ENCODE measurements at places on chromosomes 1 and 21.
A peak's percentile ranks its signal among the peaks of the same experiment; 100 is the strongest.

- DNase-seq, result no peak
Observed at GRCh38 chr1:33268457-33268856, 12.2 kb downstream of the ZNF362 start.

- DNase-seq, result no peak
Observed at GRCh38 chr1:86508583-86508969, 38.3 kb upstream of the CLCA4 start.

DNA sequence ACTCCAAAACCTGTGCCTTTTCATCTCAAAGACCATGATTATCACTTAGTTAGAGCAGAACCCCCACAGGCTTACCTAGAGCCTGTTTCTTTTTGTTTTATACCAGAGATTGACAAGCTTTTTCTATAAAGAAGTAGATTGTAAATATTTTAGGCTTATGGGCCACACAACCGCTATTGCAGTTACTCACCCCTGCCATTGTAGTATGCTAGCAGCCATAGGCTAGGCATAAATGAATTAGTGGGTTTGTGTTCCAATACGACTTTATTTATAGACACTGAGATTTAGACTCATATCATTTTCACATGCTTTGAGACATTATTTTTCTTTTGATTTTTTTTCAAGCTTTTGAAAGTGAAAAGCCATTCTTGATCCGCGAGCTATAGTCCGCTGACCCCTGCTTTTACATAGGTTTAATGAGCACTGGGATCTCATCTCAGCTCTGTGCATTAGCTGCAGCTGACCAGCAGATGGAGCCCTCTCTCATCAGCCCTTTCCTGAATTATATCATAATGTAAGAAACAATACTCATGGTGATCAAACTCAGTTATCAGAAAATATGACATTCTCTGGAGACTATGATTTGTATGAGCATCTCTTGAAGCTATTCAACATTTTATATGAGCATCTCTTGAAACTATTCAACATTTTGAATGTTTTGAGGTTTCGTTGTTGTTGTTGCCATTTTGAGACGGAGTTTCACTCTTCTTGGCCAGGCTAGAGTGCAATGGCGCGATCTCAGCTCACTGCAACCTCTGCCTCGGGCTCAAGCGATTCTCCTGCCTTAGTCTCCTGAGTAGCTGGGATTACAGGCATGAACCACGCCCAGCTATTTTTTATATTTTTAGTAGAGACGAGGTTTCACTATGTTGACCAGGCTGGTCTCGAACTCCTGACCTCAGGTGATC lies 111.9 kb upstream of the L1TD1 start:
- DNase-seq, result no peak

- DNase-seq, result no peak
Observed at GRCh38 chr1:55654171-55654570, 439.0 kb upstream of the USP24 start.

GRCh38 chr21:25421321-25422028 lies 185.8 kb downstream of the MRPL39 start:
- DNase-seq, result peak; percentile 6

GRCh38 chr1:218394416-218394815 lies 49.3 kb downstream of the TGFB2 start:
- DNase-seq, result no peak

DNA sequence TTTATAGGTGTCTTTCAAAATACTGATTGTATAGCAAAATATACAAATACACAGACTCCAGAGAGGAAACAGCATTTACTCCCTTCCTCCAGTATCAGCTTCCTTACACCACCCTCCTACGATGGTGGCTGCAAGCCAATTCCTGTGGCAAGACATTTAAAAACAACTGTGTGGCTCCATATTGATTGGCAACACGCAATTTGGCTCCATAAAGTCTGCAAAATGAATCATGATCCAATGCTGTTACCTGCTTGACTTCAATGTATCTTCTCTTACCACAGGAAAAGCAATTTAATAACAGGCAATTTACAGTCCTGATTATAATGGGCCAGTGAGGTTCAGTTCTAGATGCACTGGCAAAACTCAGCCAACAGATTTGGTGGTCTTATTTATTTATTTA lies 19.7 kb upstream of the ATP6V1G3 start:
- DNase-seq, result no peak

- DNase-seq, result no peak
Observed at GRCh38 chr1:231317306-231318014, 20.2 kb downstream of the EXOC8 start.

GRCh38 chr1:242065813-242066212 lies 66.9 kb upstream of the MAP1LC3C start:
- DNase-seq, result no peak

DNA sequence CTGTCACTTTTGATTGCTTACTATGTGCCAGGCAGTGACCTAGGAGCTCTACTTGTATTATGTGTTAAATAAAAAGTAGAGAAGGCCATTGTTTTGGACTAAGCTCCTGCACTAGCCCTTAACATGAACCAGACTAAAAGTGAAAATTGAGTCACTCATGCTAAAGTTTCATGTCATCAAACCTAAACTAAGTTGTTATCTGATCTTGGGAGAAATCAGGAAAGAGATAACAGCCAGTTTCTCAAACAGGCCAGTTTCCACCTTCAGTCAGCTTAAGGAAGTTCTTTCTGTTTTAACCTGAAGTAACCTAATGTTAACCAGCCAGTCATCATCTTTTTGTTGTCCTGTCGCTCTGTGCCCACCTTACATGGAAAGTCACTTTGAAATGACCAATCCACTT lies 102.1 kb upstream of the MARK1 start:
- no peak for DNase-seq

- DNase-seq, result no peak
Observed at GRCh38 chr1:207109004-207109403, 5.0 kb downstream of the C4BPA start.

GRCh38 chr1:77484926-77485325 lies 197.5 kb downstream of the ZZZ3 start:
- no peak for DNase-seq

GRCh38 chr1:207897188-207897587 lies 13.7 kb downstream of the CD34 start:
- no peak for DNase-seq

- DNase-seq, result no peak
Observed at GRCh38 chr1:226672339-226672762, 66.7 kb downstream of the ITPKB start.

DNA sequence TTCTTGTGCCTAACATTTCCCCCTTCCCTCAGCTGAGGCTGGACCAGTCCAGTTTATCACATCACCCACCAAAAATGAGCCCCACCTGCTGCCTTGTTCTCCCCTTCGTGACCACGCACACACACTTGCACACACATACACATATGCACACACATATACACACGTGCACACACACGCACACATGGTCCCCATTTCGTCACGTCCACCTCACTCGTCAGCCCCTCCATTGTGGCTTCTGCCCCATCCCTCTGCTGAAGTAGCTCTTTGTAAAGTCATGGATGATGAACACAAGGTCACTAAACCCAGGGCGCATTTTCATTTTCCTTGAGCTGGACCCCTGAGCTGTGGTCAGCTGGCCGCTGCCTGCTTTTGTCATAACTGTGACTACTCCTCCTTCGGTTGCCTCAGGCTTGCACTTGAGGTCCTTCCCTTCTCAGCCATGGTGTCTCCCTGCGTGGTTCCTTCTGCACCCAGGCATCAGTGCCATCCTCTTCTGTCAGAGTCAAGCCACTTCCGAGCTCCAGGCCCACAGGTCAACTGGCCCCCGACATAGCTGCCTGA lies 93.8 kb downstream of the SYT2 start:
- DNase-seq, result peak; percentile 49

- DNase-seq, result no peak
Observed at GRCh38 chr1:210292231-210292871, 36.4 kb upstream of the HHAT start.

GRCh38 chr1:237041795-237042525 lies at the start of gene RYR2:
Gene RYR2 (plus strand): TSS chr1:237042184. CDS start chr1:237042522, 338 bp downstream.
- DNase-seq, result no peak

DNA sequence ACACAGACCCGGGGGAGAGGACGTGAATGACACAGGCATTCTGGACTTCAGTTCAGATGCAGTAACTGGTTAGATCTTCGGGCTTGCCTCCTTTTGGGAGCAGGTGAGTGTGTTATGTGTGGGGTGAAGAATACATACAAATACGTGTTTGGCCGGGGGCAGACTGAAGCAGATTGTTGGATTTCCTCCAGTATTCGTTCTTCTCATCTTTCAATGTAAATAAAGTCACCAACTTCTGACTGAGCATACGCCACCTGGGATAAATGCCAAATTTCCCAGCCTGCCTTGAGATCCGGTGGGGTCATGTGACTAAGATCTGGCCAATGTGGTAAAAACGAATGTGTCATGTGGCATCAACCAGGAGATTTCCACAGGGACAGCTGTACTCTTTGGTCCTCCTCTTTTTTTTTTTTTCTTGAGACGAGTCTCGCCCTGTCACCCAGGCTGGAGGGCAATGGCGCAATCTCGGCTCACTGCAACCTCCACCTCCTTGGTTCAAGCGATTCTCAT lies 189.8 kb downstream of the RGS7 start:
- DNase-seq, result no peak

DNA sequence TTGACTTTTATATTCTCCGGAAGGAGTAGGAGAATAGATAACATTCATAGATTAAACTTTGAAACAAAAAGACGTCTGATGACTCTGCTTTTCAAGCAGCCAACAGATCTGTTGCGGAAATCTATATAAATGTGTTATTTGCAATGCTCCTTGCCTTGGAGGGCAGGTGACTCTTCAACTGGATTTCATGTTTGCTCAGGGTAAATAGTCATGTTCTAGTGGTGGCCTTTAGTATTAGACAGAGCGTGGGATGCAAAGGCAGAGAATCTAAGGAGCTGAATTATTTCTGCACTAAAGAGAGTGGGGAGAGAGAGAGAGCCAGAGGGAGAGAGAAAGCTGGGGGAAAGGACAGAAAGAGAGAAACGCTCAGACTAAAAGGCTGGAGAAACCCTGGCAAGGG lies 454.3 kb downstream of the AJAP1 start:
- DNase-seq, result no peak

DNA sequence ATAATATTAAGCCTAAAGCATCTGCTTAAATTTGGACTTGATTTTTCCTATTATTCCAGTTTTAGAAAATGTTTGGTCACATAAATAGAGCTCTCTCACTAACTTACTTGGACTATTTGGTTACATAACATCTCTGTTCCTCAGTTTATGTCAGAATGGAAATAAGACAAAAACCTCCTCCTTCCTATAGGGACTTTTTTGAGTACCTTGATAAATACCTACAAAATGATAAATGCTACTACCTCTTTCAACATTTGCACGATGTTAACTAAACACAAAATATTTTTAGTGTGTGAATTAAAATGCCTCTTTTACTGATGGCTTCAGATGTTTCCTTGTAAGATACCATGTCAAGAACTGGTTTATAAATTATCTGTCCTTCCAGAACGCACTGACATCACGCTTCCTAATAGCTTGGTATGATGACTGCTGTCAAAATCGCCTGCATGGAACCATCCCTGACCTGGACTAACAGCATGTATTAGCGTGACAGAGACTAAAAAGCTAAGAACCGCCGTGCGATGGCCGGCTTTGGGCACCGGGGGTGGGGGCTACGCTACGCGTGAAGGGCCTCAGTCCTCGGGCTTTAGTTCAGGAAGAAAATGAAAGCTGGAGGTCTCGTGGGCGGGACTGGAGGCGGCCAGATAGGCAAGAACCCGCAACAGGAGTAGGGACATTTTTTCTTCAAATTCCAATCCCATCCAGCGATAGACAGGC lies 133.2 kb upstream of the BARHL2 start:
- no peak for DNase-seq

GRCh38 chr1:3614755-3615742 lies 3.7 kb upstream of the MEGF6 start:
- no peak for DNase-seq
